ENCODE measurements at places on chromosomes 6 and 20.

DNA sequence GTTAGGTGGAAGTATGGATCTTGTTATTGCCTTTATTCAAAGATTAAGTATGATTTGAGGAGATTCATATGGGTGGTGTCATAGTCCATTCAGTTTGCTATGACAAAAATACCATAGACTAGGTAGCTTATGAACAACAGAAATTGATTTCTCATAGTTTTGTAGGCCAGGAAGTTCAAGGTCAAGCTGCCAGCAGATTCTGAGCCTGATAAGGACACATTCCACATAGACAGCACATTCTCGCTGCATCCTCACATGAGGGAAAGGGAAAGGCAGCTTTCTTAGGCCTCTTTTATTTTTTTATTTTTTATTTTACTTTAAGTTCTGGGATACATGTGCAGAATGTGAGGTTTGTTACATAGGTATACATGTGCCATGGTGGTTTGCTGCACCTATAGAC, 27.7 kb downstream of the ME1 start:
- DNase-seq: no peak

DNA sequence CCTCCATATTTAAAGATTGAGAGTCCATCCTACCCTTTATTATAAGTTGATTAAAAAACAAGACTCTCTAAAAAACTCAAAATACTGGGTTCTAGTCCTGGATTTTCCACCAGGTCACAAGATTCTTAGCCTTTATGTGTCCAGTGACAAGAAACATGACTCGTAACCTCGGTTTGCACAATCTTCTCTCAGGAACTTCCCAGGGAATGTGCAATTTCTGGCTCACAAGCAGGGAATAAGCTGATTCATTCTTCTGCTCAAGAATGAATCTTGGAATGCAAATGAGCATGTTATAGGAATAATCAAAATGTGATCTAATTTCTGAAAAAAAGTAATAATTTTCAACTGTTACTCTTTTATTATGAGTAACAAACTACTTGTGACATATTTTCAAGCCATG, 45.1 kb downstream of the OGFRL1 start:
- DNase-seq: no peak

GRCh38 chr6:137975188-137975940, 108.3 kb downstream of the TNFAIP3 start:
- DNase-seq: no peak

GRCh38 chr6:34146801-34147592, 1.1 kb upstream of the GRM4 start:
- no peak for DNase-seq

DNA sequence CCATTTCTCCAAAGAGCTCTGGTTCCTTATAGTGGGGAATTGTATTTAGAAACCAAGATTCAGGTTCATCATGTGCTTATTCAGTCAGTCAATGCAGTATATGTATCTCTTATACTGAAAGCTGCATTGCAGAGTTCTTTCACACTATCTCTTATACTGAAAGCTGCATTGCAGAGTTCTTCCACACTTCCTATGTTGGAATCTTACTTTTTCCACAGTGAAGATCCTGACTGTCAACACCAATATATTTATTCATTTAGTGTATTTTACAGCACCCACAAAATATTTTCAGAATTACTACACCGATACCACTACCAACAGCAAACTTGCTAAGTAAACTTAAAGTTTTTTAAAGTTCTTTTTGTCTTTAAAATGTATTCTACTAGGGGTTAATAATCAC, 349.3 kb upstream of the MMS22L start:
- no peak for DNase-seq

GRCh38 chr6:136487759-136488425, 62.3 kb downstream of the MAP7 start:
- no peak for DNase-seq

DNA sequence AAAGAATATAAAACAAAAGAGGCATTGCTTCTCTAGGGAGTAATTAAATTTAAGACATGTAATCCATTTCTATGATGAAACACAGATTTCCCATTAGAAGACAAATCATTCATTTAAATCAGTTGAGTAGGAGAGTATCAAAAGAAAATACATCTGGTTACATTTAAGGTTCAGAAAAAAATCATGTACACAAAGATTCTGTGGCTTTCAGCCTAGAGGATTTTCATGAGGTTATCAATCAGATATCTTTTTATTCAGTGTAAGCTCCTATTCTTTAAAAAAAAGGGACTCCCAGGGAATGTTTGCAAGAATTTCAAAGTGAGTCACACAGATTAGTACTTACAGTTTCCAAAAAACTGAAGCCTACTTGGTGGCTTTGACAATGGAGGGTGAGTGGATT, 24.9 kb downstream of the COL21A1 start:
- no peak for DNase-seq

DNA sequence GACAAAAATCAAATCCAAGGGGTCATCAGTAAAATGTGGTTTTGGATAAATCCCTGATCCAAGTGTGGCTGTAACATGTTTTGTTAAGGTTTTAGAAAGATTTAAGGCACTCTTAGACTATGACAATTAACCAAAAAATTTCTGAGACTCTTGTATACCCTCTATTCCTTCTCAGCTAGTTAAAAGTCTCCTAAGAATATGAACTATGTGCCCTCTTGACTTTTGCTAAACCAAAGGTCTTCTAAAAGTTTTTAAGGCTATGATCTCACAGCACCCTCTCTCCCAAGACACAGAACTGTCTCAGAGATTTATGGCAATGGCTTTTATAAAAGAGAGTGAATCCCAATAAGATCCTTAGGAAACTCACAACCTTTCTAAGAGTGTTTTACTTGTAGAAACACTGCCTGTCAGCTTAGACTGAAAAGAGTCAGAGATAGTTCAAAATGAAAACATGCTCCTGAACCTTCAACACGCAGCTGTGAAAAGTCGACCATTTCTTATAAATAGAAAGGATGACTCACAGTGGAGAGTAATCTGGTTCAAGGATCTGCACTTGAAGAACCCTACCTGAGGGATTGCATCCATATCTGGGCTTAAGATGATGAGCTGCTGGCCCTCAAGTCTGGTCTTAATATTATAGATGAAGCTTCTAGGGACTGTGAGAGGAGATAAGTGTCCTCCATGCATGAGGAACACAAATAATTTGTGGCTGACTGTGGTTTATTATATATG, 388.4 kb upstream of the GJE1 start:
- DNase-seq: no peak

- DNase-seq: no peak
Observed at GRCh38 chr6:124479991-124480430, 482.2 kb upstream of the RNF217 start.

DNA sequence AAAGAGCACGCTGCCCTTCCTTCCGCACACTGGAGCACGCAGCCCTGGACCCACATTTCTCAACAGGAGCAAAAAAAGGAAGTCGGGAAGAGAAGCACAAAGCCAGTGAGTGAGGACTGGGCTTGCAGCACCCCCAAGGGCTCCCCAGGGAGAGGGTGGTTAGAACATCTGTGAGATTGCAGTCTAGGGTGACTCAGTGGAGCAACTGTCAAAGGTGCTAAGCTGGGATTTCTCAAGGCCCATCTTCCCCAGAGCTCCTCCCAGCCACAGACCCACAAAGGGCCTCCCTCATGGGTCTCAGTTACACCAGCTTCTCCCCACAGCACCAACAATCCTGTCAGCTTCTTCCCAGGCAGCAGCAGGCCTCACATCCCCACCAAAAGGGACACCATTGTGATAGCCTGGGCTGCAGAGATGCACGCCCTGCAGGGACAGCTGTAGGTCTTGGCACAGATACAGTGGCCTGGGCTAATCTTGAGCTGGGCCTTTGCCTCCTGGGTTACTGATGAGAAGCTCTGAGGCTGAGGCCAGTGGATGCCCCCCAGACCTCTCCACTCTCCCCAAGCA, 39.6 kb upstream of the CD93 start:
- no peak for DNase-seq

DNA sequence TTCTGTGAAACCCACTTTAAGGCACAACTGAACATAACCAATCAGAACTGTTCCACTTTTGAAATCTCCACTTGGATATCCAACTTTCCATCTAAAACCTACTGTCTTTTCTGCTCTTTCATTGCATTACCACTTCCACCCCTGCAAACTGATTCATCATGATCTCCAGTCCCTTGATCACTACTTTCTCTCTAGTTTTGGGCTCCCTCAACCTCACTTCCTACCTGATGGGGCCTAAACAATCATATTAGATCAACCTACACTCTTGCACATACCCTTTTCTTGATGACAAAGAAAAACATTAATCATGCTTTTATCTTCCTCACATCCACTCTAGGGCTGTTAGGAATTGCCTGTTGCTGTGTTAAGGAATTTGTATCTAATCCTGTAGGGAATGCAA, 137.6 kb downstream of the PDSS2 start:
- no peak for DNase-seq

- DNase-seq: peak; percentile 34
Observed at GRCh38 chr6:149963212-149963461, 606 bp upstream of the ULBP1 start.

- no peak for DNase-seq
Observed at GRCh38 chr6:146146836-146147235, 118.0 kb downstream of the GRM1 start.

DNA sequence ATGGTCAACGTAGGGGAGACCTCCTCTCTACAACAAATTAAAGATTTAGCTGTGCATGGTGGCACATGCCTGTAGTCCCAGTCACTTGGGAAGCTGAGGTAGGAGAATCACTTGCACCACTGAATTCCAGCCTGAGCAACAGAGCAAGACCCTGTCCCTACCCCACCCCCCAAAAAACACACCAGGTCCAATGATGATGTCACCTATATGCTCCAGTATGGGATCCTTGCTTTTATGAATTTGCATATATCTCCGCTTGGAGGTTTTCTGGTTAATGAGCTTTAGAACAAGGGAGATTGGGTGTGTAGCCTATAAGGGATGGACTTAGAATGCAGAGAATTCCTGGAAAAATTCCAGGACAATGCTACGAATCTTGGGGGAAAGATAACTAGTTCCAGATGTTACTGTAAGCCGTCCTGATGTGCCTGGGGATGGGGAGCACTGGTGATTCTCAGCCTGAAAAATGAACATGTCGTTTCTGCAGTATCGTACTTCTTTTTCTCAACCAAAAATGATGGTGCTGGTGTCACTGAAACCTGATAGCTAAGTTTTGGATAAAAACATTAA, 61.1 kb downstream of the ZBTB2 start:
- no peak for DNase-seq

DNA sequence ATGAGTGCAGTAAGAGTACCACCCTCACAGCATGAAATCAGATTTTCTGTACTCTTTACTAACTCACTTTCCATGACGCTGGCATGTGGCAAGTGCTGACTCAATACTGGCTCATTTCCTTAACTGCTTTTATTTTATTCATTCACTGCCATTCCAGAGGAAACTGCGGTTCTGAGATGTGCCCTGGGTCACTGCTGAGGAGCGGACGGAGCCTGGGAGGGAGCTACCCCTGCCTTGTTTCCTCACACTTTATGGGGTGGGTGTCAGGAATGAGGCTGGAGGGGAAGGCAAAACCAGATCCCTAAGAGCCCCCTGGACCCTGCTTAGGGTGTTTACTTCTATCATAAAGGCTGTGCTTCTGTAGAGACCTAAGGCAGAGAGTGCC, 14.4 kb downstream of the NT5E start:
- peak; percentile 52 for DNase-seq

GRCh38 chr20:33971147-33971975, 22.4 kb upstream of the RALY start:
- DNase-seq: no peak

- DNase-seq: no peak
Observed at GRCh38 chr20:56002908-56003800, 2.2 kb downstream of the CBLN4 start.

DNA sequence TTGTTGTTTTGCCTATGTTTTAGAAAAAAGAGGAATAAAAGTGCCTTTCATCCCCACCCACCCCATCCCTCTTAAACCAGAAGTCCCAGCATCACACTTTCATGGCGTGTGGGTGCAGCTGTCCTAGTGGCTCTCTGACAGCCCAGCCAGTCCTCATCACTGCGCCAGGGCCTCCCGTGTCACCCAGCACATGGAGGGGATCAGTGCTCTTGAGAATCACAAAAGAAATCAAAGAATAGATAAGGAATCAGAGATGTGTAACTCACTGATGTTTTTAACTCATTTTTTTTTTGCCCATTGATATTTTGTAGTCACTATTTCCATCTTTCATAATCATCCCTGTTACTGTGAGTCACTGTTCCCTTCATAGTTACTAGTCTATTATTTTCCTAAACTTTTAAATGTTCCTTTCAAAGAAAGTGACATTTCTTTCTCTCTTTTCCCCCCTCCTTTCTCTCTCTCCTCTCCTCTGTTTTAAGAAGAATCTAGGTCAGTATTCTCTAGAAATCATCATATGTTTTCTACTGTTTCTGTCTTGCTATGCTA, 78.6 kb downstream of the AIG1 start:
- DNase-seq: no peak

DNA sequence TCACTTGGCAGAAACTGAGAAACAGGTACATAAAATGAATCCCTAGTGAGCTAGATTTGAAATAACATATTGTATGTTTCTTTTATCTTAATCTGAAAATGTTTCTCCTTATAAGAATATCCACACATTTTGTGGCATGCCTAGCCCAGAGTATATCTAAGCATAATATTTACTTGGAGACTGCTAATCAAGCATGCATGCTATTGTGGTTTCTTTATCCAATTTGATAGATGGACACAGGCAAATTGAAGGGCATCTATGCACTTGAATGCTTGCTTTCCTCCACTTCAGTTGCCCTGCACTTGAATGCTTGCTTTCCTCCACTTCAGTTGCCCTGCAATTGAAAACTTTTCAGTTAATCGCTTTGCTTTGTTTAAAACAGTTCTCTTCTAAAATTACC, 729.8 kb downstream of the TBC1D32 start:
- DNase-seq: no peak

DNA sequence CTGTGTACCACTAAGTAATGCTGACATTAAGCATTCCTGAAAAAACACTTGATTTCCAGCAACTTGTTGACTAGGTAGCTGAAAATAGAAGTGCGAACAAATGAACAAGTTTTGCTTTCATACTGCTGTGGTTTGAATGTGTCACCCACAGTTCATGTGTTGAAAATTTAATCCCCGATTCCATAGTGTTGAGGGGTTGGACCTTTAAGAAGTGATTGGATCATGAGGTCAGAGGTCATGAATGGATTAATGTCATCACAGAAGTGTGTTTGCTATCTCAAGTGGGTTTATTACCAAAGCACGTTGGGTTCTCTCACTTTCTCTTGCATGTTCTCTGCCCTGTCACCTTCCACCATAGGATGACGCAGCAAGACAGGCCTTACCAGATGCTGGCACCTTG, 568.5 kb downstream of the UTRN start:
- no peak for DNase-seq

DNA sequence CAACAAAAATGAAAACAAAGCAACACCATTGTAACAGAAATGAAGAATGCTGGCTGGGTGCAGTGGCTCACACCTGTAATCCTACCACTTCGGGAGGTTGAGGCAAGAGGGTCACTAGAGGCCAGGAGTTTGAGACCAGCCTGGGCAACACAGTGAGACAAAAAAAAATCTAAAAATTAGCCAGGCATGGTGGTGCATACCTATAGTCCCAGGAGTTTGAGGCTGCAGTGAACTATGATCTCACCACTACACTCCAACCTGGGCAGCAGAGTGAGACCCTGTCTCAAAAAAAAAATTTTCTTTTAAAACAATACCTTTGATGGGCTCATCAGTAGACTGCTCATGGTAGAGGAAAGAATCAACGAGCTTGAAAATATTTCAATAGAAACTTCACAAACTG, 18.5 kb downstream of the NINL start:
- no peak for DNase-seq

GRCh38 chr20:36447101-36447500, 94.2 kb upstream of the MYL9 start:
- DNase-seq: no peak

All from stimulated activated CD4-positive, alpha-beta T cell treated with anti-CD3 and anti-CD28 coated beads, Interleukin-12 subunit alpha, Interleukin-12 subunit beta, amount 100 ng/mL, for 48 hours (primary cell).